Substantia nigra (tissue), 51 donors: ENCODE measurements at places on chromosomes 12 and 14.

DNA sequence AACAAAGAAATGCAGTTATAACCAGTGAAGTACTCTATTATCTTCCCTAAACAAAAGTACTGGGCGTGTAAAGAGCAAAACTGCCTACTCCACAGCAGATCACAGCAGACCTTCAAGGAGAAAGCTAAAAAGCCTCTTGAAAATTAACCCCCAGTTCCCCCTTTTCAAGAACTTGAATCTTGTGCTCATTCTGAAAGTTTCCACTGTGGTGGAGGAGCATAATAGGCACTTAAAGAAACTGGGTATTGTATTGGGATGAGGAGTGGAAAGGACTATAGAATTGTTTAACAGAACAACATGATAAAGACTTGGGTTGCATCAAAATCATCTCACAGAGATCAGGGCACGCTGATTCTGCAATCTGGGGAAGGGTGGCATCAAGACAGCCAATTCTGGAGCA lies 51.1 kb downstream of the SLC25A47 start:
- no peak for DNase-seq

DNA sequence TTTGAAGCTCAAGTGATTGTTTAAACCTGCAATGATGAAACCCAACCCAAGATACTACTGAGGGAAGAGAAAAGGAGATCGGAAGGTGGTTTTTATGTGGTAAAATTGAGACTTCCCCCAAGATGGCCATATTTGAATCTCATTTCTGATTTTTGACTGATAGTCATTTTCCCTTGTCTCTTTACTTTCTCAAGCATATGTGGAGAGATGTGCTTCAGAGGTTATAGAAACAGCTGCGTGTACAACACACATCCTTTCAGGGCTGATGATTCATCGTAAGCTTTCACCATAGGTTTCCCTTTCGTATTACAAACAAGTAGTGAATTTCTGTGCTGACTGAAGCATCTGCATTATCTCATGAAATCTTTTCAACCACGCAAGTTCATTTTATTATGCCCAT lies 276.2 kb downstream of the EMP1 start:
- DNase-seq = no peak

- no peak for DNase-seq
These were observed 35.0 kb upstream of the NAV3 start for GRCh38 chr12:77795699-77796098.

- no peak for DNase-seq
These were observed 9.6 kb upstream of the ART4 start for GRCh38 chr12:14852880-14853279.

- DNase-seq = no peak
These were observed 10.3 kb downstream of the CLMN start for GRCh38 chr14:95309261-95310051.

- DNase-seq = no peak
These were observed 41.3 kb upstream of the C12orf71 start for GRCh38 chr12:27123642-27124041.

DNA sequence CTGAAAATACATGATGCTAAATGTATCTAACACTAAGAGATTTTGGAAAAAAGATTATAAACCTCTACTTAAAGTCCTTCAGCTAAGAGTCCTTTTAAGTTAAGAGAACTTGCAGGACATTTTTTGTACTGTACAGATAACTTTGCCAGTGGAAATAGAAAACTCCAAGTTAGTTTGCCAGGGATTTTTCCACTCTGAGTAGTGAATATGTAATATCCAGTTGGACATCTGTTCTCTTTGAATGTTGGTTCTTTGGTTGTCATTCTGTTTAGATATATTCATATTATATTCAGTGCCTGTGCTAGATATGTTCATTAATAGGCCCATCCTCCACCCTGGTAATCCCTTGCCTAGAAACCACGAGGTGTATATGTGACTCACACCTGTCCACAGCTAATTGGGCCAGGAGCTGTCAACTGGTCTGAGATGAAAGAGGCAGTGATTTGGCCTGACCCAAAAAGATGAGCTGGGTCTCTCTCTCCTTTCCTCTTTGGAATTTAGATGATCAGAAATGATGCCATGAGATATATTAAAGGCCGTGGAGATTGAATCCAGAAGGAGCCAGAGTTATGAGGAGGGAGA lies 261.0 kb upstream of the LRIG3 start:
- no peak for DNase-seq

DNA sequence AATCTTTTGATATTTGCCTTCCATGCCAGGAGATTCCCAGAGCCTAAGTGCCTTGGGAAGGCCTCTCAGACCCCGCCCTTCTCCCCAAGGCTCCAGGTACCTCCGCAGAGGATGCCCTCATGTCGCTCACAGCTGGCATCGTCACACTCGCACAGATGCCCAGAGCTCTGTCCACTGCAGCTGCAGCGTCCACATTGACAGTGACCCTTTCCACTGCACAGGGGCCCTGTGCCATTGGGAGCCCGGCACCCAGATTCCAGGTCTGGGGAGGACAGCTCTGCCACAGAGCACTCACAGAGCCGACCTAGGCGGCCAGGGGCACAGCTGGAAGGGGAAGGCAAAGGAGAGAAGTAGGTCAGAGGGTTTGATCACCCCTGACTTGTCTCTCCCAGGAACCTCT lies 12.3 kb upstream of the CSAD start:
- DNase-seq = no peak

DNA sequence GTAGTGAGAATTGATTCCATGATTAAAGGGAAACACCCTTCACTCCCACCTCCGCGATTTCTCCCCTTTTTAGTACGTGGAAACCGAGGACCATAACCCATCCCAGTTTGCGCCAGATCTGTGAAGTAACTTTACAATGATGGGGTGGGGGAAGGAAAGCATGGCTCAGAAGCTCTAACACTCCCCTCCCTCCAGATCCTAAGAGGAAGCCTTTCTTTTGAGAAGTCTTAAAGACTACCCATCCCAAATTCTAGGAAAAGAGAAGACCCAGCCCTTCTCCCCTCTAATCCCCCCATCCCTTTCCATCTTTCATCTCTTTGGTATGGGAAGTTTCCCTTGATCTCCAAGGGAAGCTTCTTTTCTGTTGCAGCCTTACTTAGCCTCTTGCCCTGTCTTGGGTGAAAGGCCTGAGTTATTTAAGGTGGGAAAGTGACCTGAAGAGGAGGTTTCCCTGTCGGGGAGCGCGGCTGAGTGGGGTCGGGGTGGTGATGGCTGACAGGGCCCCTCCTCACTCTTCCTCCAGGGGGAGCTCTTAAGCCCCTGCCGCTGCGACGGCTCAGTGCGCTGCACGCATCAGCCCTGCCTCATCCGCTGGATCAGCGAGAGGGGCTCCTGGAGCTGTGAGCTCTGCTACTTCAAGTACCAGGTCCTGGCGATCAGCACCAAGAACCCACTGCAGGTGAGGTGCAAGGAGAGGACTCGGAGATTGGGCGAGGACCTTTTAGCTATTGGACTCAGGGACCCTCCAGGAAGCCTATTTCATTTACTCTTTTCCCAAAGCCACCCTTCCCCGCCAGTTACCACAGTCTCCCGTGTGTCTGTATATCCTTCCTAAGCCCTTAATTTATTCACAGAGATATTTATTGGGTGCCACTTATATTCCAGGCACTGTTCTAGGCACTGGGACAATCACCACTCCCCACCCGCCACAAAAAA lies 1.8 kb downstream of the MARCHF9 start:
- no peak for DNase-seq

DNA sequence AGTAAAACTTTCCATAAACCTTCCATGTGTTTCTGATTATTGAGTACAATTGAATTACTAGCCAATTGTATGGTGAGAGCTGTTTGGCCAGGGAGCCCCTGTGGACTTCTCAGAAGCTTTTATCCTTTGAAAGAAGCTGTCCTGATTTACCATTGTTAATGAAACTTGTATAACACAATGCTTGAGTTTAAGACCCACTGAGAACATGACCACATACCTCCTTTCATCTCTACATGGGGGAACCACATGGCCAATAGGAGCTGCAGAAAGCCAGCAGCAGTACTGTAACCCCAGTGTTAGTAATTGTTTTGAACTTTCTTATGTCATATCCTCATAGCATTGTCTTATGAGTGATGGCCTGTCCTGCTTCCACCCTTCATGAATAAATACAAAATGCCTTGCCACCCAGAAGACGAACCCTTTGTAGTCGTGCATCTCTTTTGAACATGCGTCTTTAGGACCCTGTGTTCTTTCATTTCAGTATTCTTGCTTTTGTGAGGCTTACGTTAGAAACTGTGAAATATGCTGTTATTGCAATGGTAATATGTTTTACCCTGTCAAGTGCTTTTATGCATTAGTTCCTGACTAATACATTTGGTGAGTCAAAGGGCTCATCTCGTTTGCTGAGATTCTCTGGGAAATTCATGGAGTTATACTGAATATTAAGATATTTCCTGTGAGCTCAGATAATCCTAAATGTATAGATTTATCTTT lies 815.7 kb downstream of the NRXN3 start:
- no peak for DNase-seq

DNA sequence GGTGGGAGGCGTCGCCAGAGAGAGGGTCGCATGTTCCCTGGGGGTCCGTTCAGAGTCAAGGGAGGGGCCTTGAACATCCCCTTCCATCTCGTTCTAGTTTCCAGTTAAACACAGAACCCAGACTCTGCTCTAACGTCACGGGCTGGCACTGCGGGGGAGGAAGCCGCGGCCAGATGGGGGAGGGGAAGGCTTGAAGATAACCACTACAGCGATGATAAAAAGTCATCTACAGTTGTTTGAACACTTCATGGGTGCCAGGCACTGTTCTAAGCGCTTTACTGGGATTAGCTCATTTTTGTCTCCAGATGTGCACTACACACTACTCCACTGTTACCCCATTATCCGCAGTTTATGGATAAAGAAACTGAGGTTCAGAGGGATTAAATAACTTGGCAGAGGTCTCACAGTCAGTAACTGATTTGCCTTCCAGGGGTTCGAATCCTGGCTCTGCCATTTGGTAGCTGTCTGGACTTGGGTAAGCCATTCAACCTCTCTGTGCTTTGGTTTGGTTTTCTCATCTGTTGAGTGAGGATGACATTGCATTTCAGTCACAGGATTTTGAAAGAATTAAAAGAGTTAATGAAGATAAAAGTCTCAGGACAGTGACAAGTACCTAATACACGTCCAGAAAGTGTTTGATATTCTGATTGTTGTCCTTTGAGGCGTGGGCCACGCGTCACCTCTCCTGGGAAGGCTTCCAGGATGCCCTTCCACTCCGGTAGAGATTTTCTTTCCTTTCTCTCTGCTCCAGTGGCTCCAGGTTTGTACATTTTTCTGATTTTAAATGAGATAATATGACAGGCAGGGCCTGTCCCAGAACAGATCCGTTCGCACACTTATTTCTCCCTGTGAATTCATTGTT lies 798 bp upstream of the RASAL1 start:
- peak; percentile 76 for DNase-seq

DNA sequence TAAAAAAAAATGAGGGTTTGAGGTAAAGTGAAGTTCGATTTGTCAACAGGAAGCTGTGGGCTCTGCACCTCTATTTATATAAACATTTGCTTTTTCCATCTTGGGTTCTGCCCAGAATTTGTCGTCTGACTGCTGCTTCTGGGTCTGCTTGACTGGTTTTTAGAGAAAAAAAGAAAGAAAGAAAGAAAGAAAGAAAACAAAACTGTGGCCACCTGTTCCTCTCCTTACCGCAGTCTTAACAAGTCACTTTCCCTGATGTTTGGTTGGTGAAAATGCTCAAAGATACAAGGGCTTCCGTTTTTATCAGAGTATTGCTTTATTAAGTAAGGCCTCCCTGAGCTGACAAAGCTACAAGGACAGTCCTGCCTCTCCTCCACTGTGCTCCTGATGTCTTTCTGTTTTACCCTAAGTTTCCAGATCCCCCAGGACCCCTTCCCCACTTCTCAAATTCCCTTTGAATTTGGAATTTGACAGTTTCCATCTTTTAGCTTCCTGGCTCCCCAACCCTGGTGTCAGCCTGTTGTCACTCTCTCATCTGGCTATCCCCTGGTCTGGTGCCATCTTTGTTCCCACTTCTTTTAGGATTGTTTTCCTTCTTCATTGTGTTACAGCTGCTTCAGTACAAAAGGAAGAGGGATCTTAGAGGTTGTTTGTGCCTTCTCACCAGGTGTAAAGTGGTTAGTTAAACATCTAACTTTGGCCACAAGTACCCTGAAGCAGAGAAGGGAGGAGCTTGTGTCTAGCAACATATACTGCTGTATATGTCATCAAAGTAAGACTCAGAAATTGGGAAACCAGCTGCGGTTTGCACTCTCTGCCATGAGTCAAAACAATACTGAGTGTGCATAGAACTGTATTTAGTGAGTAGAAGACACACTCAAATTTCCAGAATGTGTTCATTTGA lies 18.0 kb downstream of the MFAP5 start:
- DNase-seq = no peak
